ENCODE measurements at places on chromosomes 2 and 18.

DNA sequence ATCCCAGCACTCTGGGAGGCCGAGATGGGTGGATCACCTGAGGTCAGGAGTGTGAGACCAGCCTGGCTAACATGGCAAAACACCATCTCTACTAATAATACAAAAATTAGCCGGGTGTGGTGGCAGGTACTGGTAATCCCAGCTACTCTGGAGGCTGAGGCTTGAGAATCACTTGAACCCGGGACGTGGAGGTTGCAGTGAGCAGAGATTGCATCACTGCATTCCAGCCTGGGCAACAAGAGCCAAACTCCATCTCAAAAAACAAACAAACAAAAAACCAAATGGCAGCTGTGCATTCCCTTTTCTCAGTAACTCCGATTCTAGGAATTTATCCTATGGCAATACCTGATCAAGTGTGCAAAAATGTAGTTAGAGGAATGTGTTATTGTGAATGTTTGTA is 4.7 kb upstream of the GRHL1 start:
- DNase-seq: no peak

GRCh38 chr2:20578895-20579825 is 71.7 kb downstream of the HS1BP3 start:
- peak; percentile 89 for DNase-seq

GRCh38 chr2:166000401-166000800 is 46.8 kb upstream of the TTC21B start:
- DNase-seq: no peak

DNA sequence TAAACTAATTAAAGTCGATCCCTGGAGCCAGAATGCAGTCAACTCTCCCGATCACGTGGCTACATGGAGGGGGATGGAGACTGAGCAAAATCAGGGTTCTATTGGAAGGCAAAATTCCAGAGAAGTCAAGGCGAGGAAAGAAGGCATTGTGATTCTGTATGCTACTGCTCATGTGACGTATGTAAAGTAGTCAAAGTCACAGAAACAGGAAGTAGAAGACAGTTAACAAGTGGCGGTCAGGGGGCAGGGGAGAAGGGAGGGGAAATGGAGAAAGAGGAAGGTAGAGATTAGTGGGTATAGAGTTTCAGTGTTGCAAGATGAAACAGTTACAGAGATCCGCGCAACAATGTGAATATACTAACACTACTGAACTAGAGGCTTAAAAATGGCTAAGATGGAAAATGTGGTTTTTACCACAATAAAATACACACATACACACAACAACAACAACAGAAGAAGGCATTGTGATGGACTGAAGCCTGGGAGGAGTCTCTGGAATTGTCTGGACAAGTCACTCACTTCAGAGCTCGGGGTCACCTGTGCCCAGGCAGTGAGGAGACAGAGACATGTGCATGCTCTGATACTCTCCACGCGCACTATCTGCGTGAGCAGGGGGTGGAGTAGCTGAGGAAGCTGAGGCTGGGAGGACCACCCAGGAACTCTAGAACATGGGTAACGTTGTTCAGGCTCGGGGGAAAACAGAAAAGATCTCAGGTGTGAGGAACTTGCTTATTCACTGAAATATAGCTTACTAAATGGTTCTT is 89.9 kb upstream of the CDCA7 start:
- DNase-seq: no peak

GRCh38 chr18:48565105-48565504 is 26.3 kb downstream of the CTIF start:
- DNase-seq: no peak

DNA sequence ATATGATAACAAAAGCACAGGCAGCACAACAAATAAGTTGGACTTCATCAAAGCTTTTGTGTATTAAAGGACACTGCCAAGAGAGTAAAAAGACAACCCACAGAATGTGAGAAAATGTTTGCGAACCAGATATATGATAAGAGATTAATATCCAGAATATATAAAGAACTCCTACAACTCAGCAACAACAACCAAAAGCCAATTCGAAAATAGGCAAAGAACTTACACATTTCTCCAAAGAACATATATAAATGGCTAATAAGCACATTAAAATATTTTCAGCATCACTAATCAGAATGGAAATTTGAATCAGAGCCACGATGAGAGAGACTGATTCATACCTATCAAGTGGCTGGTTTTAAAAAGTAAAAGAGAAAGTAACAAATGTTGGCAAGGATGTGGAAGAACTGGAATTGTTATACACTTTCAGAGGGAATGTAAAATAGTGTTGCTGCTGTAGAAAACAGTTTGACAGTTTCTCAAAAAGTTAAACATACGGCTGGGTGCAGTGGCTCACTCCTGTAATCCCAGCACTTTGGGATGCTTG is 25.2 kb downstream of the EPB41L5 start:
- no peak for DNase-seq

- DNase-seq: peak; percentile 45
Measured at GRCh38 chr2:174682007-174682577, 82.2 kb downstream of the CHRNA1 start.

- DNase-seq: peak; percentile 21
Measured at GRCh38 chr18:76524477-76524876, 29.4 kb upstream of the ZNF516 start.

DNA sequence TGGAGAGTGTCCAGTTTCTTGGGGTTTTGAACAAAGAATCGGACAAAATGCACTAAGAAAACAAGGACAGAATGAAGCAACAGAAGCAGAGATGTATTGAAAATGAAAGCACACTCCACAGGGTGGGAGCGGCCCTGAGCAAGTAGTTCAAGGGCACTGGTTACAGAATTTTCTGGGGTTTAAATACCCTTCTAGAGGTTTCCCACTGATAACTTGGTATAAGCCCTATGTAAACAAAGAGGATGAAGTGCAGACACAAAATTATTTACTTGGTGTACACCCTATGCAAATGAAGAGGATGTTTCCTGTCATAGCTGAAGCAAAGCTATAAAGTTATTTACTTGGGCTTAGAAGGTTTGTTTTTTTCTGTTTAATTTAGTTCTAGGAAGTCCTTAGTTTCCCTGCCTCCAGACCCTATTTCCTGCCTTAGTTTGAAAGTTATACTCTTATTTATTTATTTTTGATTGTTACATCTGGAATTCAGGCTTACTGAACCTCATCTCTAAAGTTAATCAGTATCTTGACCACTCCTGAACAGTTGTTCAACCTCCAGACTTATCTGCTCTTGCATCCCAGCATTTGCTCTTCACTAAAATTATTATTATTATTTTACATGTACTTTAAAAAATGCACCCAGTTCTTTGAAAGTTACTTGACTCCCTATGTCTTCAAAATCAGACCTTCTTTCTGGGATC is 193.5 kb downstream of the SPP2 start:
- peak; percentile 21 for DNase-seq

GRCh38 chr2:163808406-163808805 is 72.6 kb upstream of the FIGN start:
- no peak for DNase-seq

DNA sequence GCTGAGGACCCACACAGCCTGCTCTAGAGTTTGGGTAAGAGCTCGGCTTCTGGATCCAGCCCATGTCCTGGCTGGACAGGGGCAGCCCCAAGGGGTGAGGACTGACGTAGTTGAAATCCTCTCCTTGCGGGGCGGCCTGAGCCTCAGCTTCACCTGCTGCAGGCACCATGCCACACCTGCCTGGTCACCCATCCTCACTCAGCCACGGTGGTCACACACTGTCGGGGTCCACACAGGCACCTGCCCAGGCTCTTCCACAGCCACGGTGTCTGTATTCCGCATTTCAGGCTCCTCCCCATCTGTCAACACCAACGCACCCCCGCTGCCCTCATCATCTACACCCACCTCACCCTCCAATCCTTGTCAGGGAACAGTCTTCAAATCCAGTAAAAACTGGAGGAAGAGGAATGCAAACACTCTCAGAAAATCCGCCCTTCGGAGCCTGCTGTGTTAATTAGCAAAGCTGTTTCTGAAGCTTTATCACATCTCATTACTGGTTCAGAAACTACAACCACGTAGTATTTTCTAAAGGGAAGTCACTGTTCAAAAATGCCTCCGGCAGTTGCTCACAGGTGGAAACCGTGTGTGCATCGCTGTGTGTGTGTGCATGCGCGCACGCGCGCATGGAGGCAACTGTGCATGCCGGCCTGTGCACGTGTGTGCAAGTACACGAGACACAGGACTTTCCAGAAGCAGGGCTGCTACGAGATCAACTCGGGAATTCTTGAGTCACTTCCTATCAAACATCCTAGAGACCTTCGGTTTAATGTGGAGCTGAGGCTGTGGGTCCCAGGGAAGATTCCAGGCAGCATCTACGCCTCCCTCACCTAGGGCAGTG is 38.2 kb downstream of the SLC66A2 start:
- DNase-seq: no peak

- DNase-seq: no peak
Measured at GRCh38 chr2:127218812-127219170, 1.3 kb downstream of the CYP27C1 start.

DNA sequence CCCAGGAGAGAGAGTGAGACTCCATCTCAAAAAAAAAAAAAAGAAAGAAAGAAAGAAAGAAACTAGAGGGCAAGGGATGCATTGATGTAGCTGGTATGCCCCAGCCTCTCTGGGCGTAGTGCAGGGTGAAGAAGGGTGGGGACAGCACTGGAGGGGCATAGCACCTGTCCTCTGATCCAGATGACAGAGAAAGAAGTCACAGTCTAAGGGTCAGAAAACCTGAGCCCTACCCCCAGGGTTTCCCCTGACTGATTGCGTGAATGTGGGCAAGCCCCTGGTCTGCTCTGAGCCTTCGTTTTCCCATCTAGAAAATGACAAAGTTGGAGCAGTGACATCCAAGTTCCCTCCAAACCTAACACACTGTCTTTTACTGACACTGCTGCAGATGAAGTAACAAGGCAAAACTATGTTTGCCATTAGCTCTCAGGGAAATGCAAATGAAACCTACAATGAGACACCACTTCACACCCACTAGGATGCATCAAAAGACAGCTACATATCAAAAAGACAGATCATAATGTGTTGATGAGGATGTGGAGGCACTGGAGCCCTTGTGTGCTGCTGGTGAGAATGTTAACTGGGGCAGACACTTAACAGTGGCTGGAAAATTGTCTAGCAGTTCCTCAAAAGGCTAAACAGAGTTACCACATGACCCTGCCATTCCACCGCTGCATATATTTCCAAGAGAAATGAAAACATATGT is 19.5 kb upstream of the YWHAQ start:
- DNase-seq: peak; percentile 27

DNA sequence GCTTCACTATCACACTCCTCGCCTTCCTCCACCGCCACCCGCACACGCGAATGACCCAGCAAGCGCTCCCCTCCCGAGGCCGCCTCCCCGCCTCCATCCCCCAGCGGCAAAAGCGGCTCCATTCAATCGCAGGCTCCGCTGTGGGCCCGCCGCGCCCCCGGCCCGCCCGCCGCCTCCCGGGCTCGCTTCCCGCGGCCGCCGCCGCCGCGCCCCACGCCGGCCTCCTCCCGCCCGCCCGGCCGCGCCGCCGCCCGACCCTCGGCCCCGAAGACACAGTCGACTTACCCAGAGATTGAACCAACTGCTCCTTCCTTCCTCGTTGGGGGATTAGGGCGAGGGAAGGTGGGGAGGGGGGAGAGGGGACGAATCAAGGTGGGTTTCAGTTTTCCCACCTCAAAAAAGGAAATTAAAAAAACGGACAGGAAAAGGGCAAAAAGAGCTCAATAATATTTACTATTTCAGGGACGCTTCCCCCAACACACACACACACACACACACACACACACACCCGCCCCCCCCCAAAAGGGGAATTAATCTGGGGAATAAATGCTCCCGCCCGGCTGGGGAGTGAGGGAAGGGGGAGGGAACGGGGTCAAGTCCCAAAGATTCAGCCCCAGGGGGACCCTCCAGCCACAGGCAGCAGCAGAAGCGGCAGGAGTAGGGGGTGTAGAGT is 743 bp downstream of the XPO1 start:
- DNase-seq: peak; percentile 14
